ENCODE measurements at places on chromosomes 7 and 10.

DNA sequence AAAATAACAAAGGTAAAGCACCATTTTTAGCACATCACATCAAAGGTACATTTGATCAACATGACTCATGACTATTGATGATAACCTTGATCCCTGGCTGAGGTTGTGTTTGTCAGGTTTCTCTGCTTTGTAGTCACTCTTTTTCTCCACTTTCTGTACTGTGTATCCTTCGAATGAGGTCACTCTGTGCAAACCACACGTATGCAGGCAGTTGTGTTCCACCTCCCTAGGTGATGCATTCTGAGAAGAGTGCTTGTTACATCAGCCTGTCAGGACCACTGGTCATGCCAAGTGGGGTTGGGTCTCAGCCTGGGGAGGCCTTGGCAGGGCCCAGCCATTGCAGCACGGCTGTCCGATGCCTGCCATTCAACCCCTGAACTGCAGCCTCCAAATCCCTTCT, 62.8 kb upstream of the GJD4 start:
- no peak for DNase-seq

- no peak for DNase-seq
Observed at GRCh38 chr10:63431962-63432797, 33.6 kb downstream of the JMJD1C start.

DNA sequence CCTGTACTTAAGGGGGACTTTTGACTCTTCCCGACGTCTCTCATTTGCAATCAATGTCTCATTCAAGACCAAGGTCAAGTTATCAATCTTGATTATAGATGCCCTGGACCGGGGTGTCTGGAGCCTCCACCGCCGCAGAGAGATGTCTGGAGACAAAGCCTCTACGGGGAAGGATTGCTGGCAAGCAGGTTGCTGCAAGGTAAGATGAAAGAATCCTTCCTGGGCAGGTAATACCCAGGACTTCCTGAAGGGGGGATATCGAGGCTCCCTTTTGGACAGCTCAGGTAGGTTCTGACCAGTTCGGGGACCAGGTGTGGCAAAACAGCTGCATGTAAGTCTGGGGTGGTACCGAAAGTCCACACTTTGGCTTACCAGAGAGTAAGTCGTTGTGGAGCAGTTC, 12.5 kb upstream of the CUX1 start:
- no peak for DNase-seq

GRCh38 chr7:30475580-30475979, 3.0 kb downstream of the NOD1 start:
- no peak for DNase-seq

DNA sequence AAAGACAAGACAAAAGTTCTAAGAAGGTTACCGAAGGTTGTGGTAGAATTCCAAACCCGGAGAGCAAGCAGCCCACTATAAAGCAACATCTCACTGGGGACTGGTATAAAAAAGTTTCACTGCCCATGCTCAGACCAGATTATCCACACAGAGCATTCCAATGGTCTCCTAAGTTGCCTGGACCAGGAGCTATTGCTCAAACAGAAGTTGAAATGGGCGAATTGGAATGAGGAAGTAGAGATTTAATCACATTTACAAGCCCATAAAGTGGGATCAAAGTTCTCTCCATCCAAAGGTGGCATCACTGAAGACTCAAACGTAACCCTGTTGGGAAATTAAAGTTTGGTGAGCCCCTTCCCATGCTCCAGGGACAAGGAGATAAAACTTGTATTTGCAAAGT, 19.8 kb downstream of the OR2F1 start:
- no peak for DNase-seq

- no peak for DNase-seq
Observed at GRCh38 chr7:40673285-40673684, 538.5 kb downstream of the SUGCT start.

DNA sequence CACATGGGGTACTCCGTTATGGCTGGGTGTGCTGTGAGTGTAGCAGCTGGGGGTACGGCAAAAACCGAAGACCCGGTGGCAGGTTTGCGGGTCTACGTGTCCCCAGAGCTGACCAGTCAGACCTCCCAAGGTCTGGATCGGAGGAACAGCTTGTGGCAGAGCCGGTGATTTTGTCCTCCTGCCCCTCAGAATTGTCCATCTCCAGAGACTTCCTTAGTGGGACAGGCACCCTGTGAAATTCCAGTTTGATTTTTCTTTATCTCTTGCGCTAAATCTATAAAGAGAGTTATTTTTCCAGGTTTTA, 1.0 kb downstream of the EIF3B start:
- DNase-seq, result no peak

GRCh38 chr7:142807855-142808460, 37.2 kb downstream of the PRSS2 start:
- DNase-seq, result no peak

- no peak for DNase-seq
Observed at GRCh38 chr10:70660722-70661121, 11.6 kb upstream of the ADAMTS14 start.

- no peak for DNase-seq
Observed at GRCh38 chr7:80128918-80129317, 5.7 kb upstream of the GNAI1 start.

DNA sequence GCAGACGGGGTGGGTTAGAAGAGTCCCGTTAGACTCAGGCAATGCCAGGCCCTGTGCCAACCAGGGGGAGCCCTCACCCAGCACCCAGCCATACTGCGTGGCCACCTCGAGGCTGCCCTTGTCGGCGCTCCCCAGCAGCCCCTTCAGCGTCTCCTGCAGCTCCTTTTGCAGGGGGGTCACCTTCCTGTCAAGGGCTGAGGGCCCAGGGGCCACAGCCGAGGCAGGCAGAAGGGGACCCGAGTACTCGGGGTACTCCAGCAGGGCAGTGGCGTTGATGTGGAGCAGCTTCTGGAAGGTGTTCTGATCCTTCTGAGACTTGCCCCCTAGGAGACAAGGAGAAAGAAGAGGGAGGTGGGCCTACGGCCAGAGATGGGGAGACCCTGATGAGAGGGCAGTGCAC, 9.7 kb downstream of the TBRG4 start:
- DNase-seq, result no peak

- no peak for DNase-seq
Observed at GRCh38 chr7:101220295-101220694, 2.3 kb downstream of the ZNHIT1 start.

GRCh38 chr10:3783316-3783681, 1.7 kb downstream of the KLF6 start:
- no peak for DNase-seq

DNA sequence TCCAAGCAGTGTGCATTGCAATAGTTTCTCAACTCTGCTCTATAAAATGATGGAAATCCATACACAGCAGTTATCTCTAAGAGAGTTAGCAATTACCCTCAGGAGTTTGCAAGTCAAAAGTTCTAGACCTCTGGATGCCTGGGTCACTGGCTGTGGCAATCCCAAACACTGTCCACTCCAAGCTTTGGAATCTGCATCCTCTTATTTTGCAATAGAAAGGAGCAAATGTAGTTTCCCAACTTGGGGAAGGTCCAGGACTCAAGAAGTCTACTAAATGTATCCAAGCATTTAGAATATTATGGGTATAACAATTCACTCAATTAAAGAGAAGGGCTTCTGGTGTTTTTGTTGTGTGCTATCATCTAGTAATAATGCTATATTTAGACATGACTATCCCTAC, 131.3 kb upstream of the NRP1 start:
- DNase-seq, result no peak

DNA sequence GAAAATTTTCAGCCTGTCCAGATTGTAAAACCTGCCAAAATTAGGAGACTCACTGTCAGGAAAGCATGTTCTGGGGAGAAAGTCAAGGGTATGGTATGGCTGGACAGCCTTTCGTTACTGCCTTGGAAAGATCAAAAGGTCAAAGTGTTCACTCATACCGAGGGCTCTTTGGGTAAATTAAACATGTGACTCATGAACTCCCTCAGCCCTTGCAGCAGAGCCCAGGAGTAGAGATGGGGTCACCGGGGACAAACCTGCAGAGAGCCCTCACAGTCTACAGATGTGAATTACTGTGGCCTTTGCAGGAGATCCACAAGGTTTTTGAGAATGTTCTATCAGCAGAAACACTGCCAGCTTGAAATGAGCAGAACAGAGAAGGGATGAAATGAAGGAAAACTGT, 275.7 kb downstream of the KLF6 start:
- DNase-seq, result no peak

- DNase-seq, result no peak
Observed at GRCh38 chr7:55250313-55250712, 114.8 kb upstream of the LANCL2 start.

- no peak for DNase-seq
Observed at GRCh38 chr10:131242007-131242406, 69.5 kb downstream of the TCERG1L start.

DNA sequence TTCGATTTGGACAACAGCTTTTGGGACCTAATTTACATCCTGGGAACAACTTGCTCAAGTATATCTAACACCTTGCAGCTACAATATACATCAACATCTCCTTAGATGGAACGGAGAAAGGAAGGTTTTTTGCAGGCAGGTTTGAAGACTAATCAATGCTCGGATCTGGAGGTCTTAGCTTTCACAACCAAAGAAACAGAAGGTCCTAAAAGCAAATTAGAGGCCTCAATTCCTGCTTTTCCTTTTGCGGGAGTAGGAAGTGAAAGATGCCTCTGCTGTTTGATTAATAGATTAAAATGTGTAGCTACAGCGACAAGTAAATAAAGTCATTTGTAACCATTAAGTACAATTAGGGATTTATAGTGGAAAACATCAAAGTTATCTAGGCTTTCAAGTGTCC, 3.7 kb upstream of the SP8 start:
- DNase-seq, result no peak

DNA sequence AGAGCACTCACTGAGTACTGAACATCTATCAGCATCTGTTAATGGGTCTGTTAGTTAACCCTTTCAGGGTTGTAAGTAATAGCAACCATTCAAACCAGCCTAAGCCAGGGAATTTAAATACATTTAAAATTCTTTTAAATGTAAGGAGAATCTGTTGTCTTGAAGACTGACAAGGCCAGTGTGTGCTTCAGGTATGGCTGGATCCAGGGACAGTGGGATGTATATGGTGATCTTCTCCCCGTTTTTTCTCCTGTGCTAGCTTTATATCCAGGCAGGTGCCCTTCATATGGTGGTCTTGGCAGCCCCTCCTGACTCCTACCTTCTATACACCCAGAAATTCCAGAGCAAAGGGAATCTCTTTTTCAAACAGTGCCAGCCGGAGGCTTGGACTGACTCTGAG, 46.6 kb upstream of the DAGLB start:
- DNase-seq, result no peak

- DNase-seq, result no peak
Observed at GRCh38 chr7:121755286-121755685, 117.7 kb upstream of the PTPRZ1 start.

- no peak for DNase-seq
Observed at GRCh38 chr7:24108906-24109376, 175.0 kb upstream of the NPY start.

DNA sequence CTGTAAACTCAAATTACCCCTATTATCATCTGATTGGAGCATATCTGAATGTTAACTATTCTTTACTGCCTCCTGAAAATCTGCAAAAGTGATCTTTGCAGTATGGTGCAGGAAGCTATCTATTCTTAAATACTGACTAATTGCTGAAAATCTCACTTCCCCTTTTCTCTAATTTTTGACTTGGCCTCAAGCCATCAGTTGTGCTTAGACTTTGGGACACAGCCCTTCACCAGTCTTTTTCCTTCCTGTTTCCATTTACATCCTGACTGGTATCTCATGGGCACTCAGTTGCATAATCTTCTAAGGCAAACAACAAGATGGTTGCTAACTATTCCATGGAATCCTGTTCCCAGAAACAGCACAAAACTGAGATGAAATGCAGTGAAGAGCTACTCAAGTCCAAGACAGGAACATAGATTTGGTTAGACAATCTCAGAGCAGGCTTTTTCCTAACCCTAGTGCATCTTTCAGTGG, 228.5 kb downstream of the SORCS1 start:
- DNase-seq, result no peak

- no peak for DNase-seq
Observed at GRCh38 chr7:54831046-54831643, 72.1 kb upstream of the SEC61G start.

DNA sequence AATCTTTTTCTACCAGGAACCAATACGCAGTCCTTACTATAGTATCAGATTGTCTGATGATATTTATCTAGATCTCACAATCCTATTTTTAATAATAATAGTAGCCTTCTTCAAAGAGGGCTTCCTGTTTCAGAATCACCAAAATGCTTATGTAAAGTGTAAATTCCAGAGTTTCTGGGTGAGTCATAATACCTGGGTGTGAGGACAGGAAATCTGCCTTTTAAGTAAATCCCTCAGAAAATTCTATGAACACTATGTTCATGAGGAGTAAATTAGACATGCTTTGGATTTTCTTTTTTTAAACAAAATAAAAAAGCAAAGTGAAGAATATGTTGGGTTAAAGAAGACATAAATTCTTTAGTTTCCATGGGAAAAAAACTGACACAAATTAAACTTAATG, 20.5 kb downstream of the DKK1 start:
- DNase-seq, result no peak

GRCh38 chr7:17401791-17402627, 103.6 kb downstream of the AHR start:
- no peak for DNase-seq

- DNase-seq, result no peak
Observed at GRCh38 chr7:25894902-25895791, 256.9 kb upstream of the NFE2L3 start.

DNA sequence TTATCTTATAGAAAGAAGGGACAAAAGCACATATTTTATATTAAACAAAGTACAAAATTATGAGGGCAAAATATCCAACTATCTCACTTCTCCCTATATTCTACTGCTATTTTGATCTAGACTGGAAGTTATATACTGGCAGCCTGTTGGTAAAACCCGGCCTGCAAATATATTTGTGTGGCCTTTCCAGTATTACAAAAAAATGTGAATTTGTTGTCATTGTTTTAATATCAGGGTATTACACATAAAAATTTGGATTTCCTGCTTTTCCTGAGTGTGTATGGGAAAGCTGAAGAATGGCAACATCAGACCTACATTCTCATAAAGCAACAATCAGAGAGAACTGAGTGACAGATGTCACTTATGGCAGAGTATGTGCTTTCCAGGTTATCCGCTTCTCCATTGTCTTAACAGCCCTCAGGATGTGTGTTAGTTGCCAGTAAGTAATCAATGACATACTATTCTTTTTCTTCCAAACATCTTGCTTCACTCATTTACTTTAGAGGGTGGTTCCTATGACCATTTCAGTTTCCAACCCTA, 7.3 kb downstream of the SYPL1 start:
- no peak for DNase-seq

DNA sequence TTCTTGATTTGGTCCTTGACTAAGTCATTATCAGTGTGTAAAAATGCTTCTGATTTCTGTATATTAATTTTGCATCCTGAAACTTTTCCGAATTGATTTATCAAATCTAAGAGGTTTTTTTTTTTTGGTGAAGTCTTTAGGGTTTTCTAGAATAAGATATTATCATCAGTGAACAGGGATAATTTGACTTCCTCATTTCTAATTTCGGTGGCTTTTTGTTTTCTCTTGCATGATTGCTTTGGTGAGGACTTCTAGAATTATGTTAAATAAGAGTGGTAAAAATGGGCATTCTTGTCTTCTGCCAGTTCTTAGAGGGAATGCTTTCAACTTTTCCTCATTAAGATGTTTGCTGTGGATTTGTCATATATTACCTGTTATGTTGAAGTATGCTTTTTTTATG, 170.5 kb downstream of the CCDC7 start:
- DNase-seq, result no peak

GRCh38 chr7:24982917-24983316, 2.9 kb upstream of the OSBPL3 start:
- no peak for DNase-seq

- no peak for DNase-seq
Observed at GRCh38 chr7:133623721-133624120, 370.8 kb downstream of the EXOC4 start.
